CD4-positive, alpha-beta T cell (primary cell): ENCODE measurements at places on chromosomes 16 and 17.

GRCh38 chr17:75759457-75759856 lies 5.5 kb downstream of the GALK1 start:
- no peak for DNase-seq

GRCh38 chr17:77479372-77480198 lies 338.8 kb downstream of the SEC14L1 start:
- no peak for DNase-seq

DNA sequence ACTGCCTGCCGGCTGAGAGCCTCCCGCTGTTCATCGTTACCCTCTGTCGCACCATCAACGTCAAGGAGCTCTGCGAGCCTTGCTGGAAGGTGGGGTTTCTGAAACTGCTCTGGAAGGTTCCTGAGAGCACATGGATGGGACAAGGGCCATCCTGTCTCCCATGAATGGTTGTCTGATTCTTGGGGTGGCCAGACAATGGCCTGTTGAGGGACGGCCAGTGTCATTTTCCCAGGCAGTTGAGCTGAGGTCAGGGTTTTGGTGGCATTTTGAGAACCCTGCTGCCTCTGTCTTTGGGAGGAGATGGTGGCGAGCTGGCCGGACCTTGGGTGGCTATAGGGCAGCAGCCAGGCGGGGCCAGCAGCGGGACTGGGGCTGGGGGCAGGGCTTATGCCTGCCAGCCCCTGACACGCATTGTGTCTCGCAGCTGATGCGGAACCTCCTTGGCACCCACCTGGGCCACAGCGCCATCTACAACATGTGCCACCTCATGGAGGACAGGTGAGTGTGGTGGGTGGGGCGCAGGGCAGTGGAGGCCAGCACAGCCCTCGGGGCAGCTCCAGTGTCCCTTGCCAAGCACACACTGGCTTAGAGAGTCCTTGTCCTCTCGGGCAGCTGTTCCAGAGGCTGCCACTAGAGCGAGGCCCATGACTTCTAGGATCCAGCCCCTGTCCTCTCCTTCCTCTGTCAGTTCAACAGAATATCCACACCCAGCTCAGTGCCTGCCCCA lies 9.1 kb downstream of the TSC2 start:
- no peak for DNase-seq

GRCh38 chr16:85081038-85081437 lies 31.2 kb downstream of the CIBAR2 start:
- no peak for DNase-seq

DNA sequence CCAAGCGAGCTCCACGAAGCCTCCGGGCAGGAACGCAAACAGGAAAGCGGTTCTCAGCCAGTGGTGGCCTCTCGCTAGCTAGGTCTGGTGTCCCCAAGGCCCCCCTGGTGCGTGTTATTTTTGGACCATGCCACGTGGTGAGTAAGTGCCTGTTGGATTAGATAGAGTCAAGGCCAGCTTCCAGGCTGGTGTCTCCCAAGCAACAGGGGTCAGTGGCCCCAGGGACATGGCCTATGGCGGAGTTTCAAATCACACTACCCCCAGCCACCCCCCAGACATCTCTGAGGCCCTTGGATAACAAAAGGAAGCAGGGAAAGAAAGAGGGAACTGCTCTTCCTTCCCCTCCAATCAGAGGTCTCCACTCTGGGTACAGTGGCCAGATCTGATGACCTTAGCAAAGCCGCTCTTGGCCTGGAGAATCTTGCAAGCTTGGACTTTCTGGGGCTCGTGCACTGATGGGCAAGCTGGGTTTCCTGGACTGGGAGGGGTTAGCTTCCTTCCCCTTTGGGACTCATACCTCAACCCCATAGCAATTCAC lies 58.2 kb downstream of the MAF start:
- no peak for DNase-seq

- DNase-seq, result no peak
Measured at GRCh38 chr16:72549878-72550277, 377.9 kb upstream of the PMFBP1 start.

DNA sequence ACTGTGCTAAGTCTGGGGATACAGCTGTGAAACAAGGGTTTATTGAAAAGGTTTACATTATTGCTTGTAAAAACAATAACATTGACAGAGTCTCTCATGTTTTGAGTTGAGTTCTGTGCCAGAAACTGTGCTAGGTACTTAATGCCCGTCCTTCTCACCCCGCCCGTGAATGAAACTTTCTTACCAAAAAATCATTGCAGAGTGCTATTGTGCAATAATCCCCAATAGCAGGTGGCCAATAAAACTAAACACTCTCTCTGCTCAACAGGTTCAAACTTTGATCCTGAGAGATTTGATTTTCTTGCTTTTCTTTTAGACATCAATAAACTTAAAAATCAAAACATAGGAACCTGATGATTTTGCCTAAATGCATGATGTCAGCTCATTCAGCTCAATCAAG lies 441.6 kb downstream of the HAPSTR1 start:
- no peak for DNase-seq

DNA sequence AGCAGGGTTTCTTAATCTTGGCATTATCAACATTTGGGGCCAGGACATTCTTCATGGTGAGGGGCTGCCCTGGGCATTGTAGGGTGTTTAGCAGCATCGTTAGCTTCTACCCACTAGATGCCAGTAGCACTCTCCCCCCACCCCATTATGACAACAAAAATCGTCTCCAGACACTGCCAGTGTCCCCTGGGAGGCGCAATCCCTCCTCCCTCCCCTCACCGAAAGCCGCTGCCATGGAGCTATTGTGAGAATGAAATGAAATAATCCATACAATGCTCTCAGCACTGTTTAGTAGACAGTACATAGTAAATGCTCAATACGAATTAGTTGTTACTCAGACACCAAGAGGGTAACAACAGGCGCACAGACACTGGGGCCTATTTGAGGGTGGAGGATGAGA lies 502.9 kb downstream of the NPIPA7 start:
- no peak for DNase-seq

GRCh38 chr16:22192261-22193062 lies 13.6 kb upstream of the EEF2K start:
- DNase-seq, result peak; percentile 94

DNA sequence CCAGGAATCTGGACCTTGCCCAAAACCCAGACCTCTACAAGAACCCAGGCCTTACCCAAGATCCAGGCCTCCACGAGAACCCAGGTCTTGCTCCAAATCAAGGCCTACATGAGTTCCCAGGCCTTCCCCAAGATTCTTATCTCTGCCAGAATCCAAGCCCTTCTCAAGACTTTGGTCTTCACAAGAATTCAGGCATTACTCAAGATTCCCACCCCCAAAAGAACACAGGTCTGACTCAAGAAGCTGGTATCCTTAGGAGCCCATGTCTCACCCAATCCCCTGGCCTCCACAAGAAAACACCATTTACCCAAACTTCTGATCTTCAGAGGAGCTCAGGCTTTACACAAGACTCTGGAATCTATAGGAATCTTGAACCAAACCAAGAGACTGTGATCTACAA lies 2.6 kb downstream of the SPEM3 start:
- DNase-seq, result no peak

GRCh38 chr17:29833801-29834200 lies 96.2 kb downstream of the SSH2 start:
- no peak for DNase-seq

DNA sequence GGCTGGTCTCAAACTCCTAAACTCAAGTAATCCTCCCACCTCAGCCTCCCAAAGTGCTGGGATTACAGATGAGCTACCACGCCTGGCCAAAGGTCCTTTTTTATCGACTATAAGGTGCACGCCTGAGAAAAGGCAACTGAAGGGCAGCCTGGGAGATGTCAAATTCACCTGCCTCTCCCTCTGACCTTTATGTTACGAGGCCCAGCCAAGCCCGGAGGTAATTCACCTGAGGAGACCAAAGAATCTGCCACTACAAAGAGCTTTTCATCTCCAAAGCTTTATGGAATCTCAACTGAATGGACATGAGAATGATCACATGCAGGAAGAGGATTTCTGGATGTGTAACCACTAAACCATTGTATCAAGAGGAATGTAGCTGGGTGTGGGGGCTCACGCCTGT lies 37.2 kb downstream of the LYRM1 start:
- no peak for DNase-seq

DNA sequence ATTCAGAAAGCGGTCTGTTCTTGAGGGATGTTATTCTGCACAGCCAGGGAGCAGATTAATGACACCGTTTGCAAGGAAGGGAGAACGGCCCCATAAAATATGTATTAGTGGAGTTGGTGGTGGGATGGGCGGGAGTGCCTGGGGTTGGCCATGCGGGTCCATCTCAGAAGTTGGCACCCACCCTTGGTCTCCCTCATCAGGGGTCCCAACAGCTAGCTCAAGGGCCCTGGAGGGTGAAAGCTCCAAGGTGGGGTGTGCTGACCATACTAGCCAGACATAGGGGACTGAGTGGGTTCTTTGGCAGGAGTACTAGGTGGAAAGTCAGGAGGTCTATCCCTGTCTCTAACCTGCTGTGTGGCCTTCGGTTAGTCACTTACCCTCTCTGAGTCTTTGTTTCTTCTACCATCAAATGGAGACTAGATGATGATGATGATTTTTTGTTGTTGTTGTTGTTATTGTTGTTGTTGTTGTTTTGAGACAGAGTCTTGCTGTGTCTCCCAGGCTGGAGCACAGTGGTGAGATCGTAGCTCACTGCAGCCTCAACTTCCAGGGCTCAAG lies 83.2 kb upstream of the BRD7 start:
- no peak for DNase-seq

DNA sequence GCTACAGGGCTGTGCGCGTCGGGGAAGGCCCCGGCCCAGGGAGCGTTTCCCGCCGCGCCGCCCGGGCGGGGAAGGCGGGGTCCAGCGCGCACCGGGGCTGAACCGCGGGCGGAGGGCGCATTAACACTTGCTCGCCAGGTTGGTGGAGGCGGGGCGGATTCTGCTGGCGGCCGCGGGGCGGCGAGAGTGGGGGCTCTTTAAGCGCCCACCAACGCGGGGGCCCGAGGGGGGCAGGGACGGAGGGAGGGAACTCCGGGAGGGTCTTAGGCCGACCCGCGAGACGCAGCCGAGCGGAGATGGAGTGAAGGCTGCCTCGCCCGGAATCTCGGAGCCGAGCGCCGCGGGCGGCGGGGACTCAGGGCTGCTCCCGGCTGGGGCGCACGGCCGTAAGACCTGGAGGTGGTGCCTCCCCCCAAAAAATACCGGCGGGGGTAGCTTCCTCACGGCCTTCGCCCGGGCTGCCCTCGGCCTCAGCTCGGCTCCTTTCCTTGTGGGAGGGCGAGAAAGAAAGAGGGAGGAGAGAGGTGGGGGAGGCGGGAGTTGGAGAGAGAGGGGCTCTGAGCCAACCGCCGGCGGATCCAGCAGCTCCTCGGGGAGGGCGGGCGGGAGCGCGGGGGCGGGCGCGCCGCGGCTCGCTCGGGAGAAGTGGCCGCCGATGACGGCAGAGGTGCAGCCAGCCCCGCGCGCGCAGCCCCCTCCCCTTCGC lies 415 bp upstream of the FOXF1 start:
- no peak for DNase-seq

DNA sequence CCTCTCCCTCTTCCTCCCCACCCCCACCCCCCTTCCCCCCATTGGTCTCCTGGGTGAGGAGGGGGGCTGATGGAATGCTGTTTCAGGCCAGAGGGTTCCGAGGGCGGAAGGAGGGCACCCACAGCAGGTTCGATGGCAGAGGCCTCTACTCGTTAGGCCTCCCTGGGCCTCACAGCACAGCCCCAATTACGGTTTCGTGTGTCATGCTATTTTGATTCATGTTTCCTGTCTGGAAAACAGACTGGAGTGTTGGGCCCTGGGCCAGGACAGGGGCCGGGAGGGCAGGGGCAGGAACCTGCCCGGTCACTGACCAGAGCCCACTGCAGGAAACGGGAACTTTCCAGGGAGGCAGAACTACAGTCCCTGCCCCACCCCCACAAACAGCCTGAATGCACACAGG lies 138.2 kb downstream of the C16orf95 start:
- no peak for DNase-seq

GRCh38 chr17:45333702-45334092 lies 16.9 kb upstream of the MAP3K14 start:
- no peak for DNase-seq

DNA sequence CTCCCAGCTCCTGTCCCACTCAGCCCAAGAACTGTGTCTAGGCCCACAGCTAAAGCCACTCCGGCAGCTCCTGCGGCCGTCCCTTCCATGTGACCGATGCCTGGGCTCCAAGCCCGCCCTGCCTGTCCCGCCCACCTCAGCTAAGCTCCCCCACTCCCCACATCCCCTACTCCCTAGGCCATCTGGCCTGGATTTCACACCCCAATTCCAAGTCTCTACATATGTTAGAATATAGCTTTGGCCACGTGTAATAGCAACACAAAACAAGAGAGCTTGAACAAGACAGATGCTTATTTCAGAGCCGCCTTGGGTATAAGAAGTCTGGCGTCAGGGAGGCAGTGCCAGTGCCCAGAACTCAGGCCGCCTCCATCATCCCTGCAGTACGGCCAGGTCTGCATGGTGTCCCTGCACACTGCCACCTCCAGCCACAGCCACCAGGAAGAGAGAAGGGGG lies 30.0 kb upstream of the USP22 start:
- no peak for DNase-seq

GRCh38 chr17:49258394-49258793 lies 27.8 kb upstream of the PHOSPHO1 start:
- DNase-seq, result no peak

DNA sequence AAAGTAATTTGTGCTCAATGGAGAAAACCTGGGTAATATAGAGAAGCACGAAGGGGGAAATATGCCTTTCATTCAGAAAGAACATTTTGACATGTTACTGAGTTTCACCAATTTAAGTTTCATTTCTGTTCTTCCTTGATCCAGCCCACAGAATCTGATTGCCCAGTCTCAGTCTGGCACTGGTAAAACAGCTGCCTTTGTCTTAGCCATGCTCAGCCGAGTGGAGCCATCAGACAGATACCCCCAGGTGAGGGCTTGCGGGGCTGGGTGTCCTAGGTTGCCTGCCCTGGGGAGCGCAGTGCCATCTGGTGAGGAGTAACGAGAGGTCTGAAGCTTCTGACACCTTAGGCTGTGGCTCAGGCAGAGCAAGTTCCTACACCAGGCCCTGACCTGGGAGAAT lies 17.7 kb downstream of the DDX19A start:
- no peak for DNase-seq

- DNase-seq, result no peak
Measured at GRCh38 chr16:87954826-87955225, 3.6 kb downstream of the BANP start.

- DNase-seq, result no peak
Measured at GRCh38 chr16:77788181-77789084, at the start of gene VAT1L. VAT1L (plus strand) TSS chr16:77788564; CDS start chr16:77788683, 119 bp downstream.
